ENCODE measurements at places on chromosomes 12 and 14. TPM values are rescaled to one million over a fixed set of nuclear protein-coding genes. Genes with fewer than 3 reads are reported as not detected.

Gene CSRP2
- 0.23 TPM for total RNA-seq

Gene CLEC4A
- 0.55 TPM for total RNA-seq

Gene GPRC5D
- total RNA-seq, result 0.99 TPM

Gene LRRIQ1
- total RNA-seq, result not detected

All from activated naive CD4-positive, alpha-beta T cell treated with anti-CD3 and anti-CD28 coated beads, Interleukin-2, amount 10 ng/mL, durations not matched to agents 5 hours and 36 hours (primary cell).